ENCODE measurements at places on chromosomes 4 and X.

DNA sequence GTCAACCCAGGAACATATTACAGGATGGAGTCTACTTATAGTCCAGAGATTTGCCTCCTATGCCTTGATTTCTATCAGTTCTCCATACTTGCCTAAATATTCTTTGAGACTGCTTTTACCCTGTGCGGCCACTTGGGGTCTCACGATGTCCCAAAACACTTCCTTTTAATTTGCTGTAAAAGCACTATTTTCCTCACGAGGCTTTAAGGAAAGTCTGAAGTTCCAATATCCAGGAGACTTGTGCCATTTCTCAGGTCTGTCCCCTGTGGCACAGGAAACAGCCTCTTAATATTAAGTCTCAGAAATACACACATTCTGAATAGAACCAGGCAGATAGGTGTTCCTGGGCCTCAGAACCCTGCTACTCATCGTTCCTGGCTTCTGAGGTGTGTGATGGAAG lies 142.9 kb downstream of the TMEM164 start:
- no peak for DNase-seq

- DNase-seq = no peak
Observed at GRCh38 chrX:37349221-37350033, at the start of gene PRRG1. Gene PRRG1, plus strand, starts transcription at chrX:37349364. Its CDS starts 56,886 bp downstream, at chrX:37406250.

DNA sequence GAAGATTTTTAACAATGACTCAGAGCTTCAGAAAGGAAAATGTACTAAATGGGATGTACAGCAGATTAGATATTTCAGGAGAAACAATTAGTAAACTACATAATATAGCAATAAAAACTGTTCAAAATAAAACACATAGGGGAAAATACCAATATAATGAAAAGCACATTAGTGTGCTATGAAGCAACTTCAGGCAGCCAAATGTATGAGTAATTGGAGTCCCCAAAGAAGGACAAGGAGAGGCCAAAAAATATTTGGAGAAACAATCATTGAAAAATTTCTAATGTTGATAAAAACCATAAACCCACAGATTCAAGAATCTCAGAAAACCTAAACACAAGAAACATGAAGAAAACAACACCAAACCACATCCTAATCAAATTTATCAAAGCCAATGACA lies 129.3 kb upstream of the CHRDL1 start:
- no peak for DNase-seq

GRCh38 chrX:107505223-107505622 lies 55.8 kb downstream of the FRMPD3 start:
- no peak for DNase-seq

DNA sequence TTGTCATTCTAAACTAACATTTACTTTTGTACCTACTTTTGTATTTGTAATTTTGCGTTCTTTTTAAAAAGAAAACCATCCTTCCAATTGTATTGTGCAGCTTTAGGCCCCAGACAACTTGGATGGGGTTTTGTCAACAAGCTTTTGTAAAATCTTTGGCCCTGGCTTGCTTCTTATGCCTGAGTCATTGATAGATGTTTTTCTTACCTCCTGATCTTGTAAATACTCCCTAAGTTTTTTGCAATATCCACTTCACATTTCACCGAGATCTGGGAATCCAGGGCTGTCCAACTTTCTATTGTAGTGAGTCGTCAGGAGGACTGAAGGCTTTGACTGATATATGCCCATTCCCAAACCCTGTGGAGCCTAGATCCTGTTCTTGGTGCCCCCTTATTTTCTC lies 126.9 kb upstream of the GUCY1A1 start:
- no peak for DNase-seq
